Endothelial cell of coronary artery (primary cell): ENCODE measurements at places on chromosomes 2 and 18. TPM values are rescaled to one million over a fixed set of nuclear protein-coding genes. Genes with fewer than 3 reads are reported as not detected.

Gene CNGA3
- not detected in 2 replicates for total RNA-seq

Gene PSME4
- 35.6 and 42.6 TPM in 2 replicates for total RNA-seq

Gene ATOH8
- total RNA-seq: 3.9 and 13.7 TPM in 2 replicates

Gene KCTD18
- total RNA-seq: 7.8 and 9.7 TPM in 2 replicates

Gene EVX2
- total RNA-seq: not detected in 2 replicates

Gene LIMS2
- total RNA-seq: 9.4 and 22.1 TPM in 2 replicates

Gene RGPD6
- total RNA-seq: 35.4 and 44.7 TPM in 2 replicates

Gene UGP2
- 44.6 and 54.1 TPM in 2 replicates for total RNA-seq

Gene UGT1A4
- not detected in 2 replicates for total RNA-seq

Gene GPAT2
- 3.8 and 11.9 TPM in 2 replicates for total RNA-seq

Gene IRS1
- total RNA-seq: under 0.01 and 1.6 TPM in 2 replicates

Gene COL5A2
- total RNA-seq: 119 and 325 TPM in 2 replicates

Gene RAPH1
- 31.4 and 38.3 TPM in 2 replicates for total RNA-seq

Gene CROCC2
- total RNA-seq: not detected in 2 replicates

Gene CRYGD
- not detected in 2 replicates for total RNA-seq

Gene NCL
- 263 and 268 TPM in 2 replicates for total RNA-seq

Gene IL1F10
- total RNA-seq: not detected in 2 replicates

Gene CPLX4
- not detected in 2 replicates for total RNA-seq

Gene HOXD8
- 0.99 and 4.1 TPM in 2 replicates for total RNA-seq

Gene MPPE1
- total RNA-seq: 10.7 and 17.8 TPM in 2 replicates

Gene APOB
- total RNA-seq: 0.27 and 0.28 TPM in 2 replicates

Gene STON1
- 3.6 and 11.3 TPM in 2 replicates for total RNA-seq

Gene SERPINB10
- 0.09 TPM in 1 of 2 replicates, not detected in the other for total RNA-seq

Gene TWIST2
- 1.6 and 7.1 TPM in 2 replicates for total RNA-seq

Gene REG3A
- not detected in 2 replicates for total RNA-seq

Gene TUBA4B
- not detected in 2 replicates for total RNA-seq

Gene LRRFIP1
- 130 and 153 TPM in 2 replicates for total RNA-seq

Gene GKN2
- total RNA-seq: 0.18 TPM in 1 of 2 replicates, not detected in the other

Gene HOXD1
- total RNA-seq: 1.8 and 2.3 TPM in 2 replicates

Gene LPIN2
- 16.0 and 16.2 TPM in 2 replicates for total RNA-seq

Gene POTEF
- total RNA-seq: 0.09 TPM in 2 replicates

Gene GAL3ST2
- 0.09 TPM in 1 of 2 replicates, not detected in the other for total RNA-seq

Gene CNDP1
- total RNA-seq: not detected in 2 replicates

Gene COL4A4
- total RNA-seq: 0.09 and 1.3 TPM in 2 replicates

Gene DYSF
- 87.3 and 142 TPM in 2 replicates for total RNA-seq

Gene POU3F3
- total RNA-seq: not detected in 2 replicates

Gene PPM1B
- total RNA-seq: 19.7 and 22.0 TPM in 2 replicates
